ENCODE measurements at places on chromosomes 4 and X. TPM values are rescaled to one million over a fixed set of nuclear protein-coding genes. Genes with fewer than 3 reads are reported as not detected.

DNA sequence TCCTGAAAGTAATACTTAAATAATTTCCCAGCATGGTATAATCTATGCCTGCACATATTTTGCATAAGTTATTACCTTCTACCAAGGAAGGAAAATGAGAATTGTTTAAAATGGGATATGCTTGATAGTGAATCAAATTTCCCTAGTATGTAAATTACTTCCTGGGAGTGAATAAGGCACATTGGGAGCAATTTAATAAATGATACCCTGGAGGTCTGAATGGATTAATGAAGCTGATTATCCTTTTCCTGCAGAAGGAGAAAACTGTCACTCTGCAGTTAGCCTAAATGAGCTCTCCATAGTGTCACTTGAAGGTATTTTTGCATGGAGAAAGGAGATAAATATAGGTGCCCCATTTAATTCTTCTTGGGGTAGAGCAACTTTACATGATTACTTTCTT, 2212.0 kb downstream of the PCDH7 start:
- no peak for DNase-seq

Gene STOX2
- total RNA-seq = 5.9 TPM

Gene GABRG1
- total RNA-seq = not detected

Gene HSD17B13
- total RNA-seq = 0.71 TPM

GRCh38 chr4:1404573-1405253, 1.5 kb downstream of the NKX1-1 start:
- DNase-seq = no peak

Gene PARM1
- total RNA-seq = 263 TPM

- DNase-seq = no peak
Measured at GRCh38 chrX:17759990-17760389, 22.7 kb downstream of the SCML1 start.
